ENCODE measurements at places on chromosomes 16 and 17.

DNA sequence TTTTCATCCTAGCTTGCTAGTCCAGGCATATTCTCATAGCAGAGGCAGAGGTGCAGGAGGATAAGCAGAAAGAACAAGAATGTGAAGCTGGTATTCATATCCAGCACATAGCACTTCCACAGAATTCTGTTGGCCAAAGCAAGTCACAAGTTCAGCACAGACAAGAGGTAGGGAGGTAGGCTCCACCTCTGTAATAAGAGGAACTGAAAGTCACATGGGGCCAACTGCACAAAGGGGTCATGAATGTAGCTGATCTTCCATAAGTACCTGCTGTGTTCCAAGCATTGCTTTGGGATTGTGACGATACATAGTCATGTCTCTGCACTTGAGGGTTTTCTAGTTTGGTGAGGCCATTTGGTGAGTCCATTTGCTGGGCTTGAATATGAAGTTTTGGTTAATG lies 110.8 kb upstream of the MPHOSPH6 start:
- no peak for DNase-seq

DNA sequence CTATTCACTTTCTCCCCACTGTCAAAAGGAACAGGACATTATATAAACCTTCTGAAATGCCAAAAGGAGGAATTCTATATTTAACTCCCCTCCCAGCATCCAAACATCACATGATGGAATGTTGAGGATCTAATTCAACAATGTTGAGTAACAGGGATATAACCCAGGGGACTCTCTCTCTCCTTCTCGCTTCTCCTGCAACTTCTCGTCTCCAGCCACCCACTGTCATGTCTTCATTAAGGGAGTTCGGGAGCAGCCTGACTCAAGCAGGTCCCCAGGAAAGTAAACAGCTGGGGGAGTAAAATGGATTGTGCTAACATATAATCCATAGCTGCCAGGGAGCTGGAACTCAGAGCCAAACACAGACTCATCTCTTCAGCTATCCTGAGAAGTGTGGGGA lies 51.7 kb downstream of the GRIN2A start:
- DNase-seq, result no peak

DNA sequence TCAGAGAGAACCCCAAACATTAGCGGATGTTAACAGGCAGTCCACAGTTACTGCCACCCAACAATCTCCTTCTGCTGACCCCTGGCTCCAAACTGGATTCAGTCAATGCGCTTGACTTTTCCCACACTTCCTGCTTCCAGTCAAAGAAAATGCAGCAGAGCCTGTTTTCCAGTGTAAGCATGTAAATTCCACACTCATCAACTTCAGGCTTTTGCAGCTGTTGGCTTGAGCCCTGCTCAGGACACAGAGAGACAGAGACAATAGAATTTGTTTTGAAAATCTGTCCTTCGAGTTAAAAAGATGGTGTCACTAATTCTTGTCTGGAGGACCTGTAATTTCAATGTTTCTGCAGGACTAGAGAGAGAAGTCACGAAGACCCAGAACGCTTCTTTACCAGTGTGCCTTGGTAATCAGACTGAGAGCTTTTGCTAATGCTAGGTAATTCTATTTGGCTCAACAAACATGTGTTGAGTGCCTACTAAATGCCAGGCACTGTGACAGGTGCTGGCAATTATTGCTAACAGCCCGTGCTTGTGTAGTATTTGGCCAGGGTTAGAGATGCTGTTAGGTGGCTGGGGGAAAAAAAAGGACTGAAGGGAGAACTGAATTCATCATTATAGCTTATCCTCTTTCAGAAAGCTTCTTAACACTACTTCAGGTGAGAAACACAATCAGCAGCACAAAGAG lies 32.5 kb downstream of the HOXB1 start:
- DNase-seq, result no peak

GRCh38 chr17:38598536-38598935 lies 7.2 kb downstream of the SRCIN1 start:
- DNase-seq, result peak; percentile 11

DNA sequence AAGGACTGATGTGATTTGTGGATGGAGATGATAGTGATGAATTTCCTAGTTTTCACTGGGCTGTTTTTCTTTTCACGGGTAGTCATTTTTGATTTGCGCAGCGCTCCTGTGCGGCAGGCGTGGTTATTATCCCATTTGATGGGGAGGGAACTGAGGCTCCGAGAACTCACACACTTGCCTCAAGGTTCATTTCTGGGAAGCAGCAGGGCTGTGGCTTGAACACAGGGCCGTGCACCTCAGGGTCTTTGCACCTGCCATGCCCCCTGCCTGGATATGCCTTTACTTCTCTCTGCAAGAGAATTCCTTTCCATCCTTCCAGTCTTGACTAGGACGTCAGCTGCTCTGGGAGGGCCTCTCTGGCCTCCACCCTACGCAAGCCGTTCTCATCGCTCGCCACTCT lies 16.3 kb upstream of the WFDC1 start:
- no peak for DNase-seq

DNA sequence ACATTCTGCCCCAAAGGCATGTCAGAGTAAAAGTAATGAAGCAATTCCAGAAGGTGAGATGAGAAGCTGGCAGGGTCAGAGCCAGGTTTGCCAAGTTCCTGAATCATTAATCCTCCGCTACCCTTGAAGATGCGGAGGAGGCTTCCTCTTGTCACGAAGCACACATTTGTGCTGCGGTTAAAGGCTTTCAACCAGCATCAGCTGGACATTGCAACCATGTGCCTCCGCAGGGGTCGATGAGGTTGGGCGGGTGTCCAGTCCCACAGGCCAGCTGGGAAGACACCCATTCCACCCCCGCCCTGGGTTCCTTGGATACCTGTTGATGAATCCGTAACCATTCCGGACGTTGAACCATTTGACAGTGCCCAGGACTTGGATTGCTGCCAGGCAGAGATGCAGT lies 1.3 kb downstream of the YBX2 start:
- DNase-seq, result no peak

DNA sequence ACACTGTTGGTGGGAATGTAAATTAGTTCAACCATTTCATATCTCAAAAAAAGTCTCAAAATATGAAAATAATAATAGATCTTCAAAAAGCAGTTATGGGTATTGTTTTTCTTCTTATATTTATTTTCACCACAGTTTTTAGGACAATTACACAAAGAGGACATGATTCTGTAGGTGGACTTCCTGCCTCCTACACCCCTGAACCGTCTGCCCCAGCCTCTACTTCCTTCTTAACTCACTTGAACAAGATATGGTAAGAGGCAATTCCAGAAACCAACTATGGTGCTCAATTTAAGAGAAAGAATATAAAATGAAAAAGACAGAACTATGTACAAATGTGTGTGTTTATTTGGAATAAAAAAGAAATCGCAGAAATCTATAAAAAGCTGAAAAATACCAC lies 74.1 kb upstream of the MON1B start:
- no peak for DNase-seq

GRCh38 chr16:3008690-3009037 lies 4.1 kb upstream of the CLDN9 start:
- no peak for DNase-seq

DNA sequence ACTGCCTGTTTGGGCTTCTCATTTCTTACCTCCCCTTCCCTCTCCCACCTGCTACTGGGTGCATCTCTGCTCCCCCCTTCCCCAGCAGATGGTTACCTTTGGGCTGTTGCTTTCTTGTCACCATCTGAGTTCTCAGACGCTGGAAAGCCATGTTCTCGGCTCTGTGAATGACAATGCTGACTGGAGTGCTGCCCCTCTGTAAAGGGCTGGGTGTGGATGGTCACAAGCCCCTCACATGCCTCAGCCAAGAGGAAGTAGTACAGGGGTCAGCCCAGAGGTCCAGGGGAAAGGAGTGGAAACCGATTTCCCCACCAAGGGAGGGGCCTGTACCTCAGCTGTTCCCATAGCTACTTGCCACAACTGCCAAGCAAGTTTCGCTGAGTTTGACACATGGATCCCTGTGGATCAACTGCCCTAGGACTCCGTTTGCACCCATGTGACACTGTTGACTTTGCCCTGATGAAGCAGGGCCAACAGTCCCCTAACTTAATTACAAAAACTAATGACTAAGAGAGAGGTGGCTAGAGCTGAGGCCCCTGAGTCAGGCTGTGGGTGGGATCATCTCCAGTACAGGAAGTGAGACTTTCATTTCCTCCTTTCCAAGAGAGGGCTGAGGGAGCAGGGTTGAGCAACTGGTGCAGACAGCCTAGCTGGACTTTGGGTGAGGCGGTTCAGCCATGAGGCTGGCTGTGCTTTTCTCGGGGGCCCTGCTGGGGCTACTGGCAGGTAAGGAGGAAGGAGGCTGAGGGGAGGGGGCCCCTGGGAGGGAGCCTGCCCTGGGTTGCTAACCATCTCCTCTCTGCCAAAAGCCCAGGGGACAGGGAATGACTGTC lies at the start of gene CD68:
TSS of gene CD68 (plus strand) at position 638 of the 833 bp plus-strand sequence. CDS start at position 678, 40 bp downstream.
- peak; percentile 71 for DNase-seq

- DNase-seq, result no peak
Observed at GRCh38 chr16:87881324-87882200, 12.3 kb upstream of the SLC7A5 start.

- peak; percentile 38 for DNase-seq
Observed at GRCh38 chr17:62760059-62760944, 47.8 kb downstream of the MARCHF10 start.

- DNase-seq, result no peak
Observed at GRCh38 chr17:38358586-38359513, 7.2 kb downstream of the SOCS7 start.

- no peak for DNase-seq
Observed at GRCh38 chr17:55056526-55056925, 88.0 kb downstream of the STXBP4 start.

DNA sequence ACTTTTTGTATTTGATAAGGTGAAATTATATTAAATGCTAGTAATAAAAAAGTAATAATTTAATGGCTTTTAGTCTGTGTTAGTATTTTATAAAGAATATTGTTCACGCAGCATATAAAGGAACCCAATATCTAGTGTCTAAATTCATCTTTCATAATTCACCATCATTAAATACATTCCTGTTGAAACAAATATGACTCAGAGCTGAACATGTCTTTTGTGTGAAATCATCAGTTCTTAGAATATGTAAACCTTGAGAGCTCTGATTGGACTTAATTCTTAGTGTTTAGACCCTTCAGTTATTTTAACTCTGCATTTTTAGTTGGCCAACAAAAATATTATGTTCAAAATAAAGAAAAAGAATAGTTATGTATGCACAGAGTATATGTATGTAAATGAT lies 71.8 kb downstream of the ABHD15 start:
- DNase-seq, result peak; percentile 11

- DNase-seq, result peak; percentile 89
Observed at GRCh38 chr17:59093702-59094231, 12.9 kb downstream of the TRIM37 start.

DNA sequence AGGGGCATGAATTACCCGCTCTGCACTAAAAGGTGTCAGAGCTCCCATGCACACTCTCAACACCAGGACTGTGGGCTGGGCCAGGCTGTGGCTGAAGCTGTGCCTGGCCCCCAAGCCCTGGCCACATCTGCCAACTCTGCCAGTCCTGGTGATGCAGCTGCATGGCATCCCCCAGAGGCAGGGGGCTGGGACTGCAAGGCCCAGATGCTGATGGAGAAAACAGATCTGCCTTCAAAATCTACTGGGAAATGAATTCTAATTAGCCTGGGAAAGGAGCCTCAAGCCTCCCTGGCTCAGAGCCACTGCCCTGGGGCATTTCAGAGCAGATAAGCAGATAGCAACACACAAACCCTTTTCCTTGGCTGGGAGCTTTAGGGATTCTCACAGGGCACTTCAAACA lies 3.4 kb downstream of the CHST6 start:
- no peak for DNase-seq

Data from fibroblast of skin of left quadriceps (primary cell).